ENCODE measurements at places on chromosomes 5 and 9.

GRCh38 chr9:137788561-137789294 lies 88.9 kb upstream of the CACNA1B start:
- DNase-seq: no peak

- no peak for DNase-seq
Observed at GRCh38 chr5:56321236-56321881, 88.2 kb upstream of the ANKRD55 start.

- DNase-seq: no peak
Observed at GRCh38 chr5:97919719-97920118, 736.7 kb upstream of the RIOK2 start.

DNA sequence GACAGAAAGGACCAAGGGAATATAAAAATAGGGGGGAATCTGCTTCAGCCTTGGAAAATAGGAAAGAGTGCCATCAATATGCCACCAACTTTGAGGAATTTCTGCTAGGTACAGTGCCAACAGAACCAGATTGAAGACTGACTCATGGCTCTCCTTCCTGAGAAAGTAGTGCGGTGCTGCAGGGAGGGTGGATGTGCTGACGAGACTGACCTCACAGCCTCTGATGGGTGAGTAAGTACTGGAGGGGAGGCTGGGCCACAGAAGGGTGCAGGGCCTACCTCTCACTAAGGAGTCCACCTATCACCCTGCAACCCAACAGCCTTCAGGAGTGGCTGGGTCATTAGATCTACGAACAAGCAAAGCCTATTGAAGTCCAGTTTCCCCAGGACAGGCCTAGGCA lies 187.6 kb downstream of the GABBR2 start:
- no peak for DNase-seq

GRCh38 chr9:89926691-89927220 lies 321.9 kb downstream of the GADD45G start:
- DNase-seq: no peak
